ENCODE measurements at places on chromosomes 13 and 19. TPM values are rescaled to one million over a fixed set of nuclear protein-coding genes. Genes with fewer than 3 reads are reported as not detected.
A peak's percentile ranks its signal among the peaks of the same experiment; 100 is the strongest.

CD70 gene
- not detected for total RNA-seq

DNA sequence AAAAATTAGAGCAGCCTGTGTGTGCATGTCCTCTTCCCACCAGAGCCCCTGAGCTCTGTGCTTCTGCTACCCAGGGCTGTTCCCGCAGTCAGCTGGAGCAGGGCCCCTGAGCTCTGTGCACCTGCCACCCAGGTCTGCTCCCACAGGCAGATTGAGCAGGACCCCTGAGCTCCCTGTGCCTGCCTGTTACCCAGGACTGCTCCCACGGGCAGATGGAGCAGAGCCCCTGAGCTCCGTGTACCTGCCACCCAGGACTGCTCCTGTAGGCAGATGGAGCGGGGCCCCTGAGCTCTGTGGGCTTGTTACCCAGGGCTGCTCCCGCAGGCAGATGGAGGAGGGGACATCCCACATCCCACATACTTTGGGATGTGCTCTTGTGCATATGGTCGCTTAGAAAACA lies 186.8 kb upstream of the SOX1 start:
- DNase-seq: no peak

SLC27A5 gene
- total RNA-seq: 3.8 TPM

TUBA3C gene
- total RNA-seq: not detected

- DNase-seq: peak; percentile 71
Observed at GRCh38 chr19:1028062-1028926, 1.9 kb downstream of the CNN2 start.

Data from psoas muscle (tissue), 8 donors.